ENCODE measurements at places on chromosomes 3 and 15. TPM values are rescaled to one million over a fixed set of nuclear protein-coding genes. Genes with fewer than 3 reads are reported as not detected.

SCG5 gene
- 0.21 TPM for total RNA-seq

C3orf33 gene
- 2.3 TPM for total RNA-seq

CYP11A1 gene
- total RNA-seq = 0.42 TPM

ATP8B4 gene
- 8.2 TPM for total RNA-seq

CTNNB1 gene
- 675 TPM for total RNA-seq

WNT5A gene
- total RNA-seq = 0.42 TPM

SLC2A2 gene
- total RNA-seq = not detected

SLC22A13 gene
- not detected for total RNA-seq

CAPN3 gene
- total RNA-seq = 4.1 TPM

SLC51B gene
- total RNA-seq = 0.10 TPM

LRRC57 gene
- 23.9 TPM for total RNA-seq

LTK gene
- total RNA-seq = 1.6 TPM

ADAMTSL3 gene
- not detected for total RNA-seq

LNP1 gene
- 1.7 TPM for total RNA-seq

CLSTN2 gene
- total RNA-seq = not detected

ARHGAP11A gene
- 2.0 TPM for total RNA-seq

FOXP1 gene
- total RNA-seq = 455 TPM

ALPK3 gene
- total RNA-seq = 0.10 TPM

C3orf22 gene
- total RNA-seq = not detected

CKMT1B gene
- not detected for total RNA-seq

ZIC1 gene
- total RNA-seq = not detected

CCDC33 gene
- not detected for total RNA-seq

All from mononuclear cell (primary cell).